Neural progenitor cell (in vitro differentiated cells): ENCODE measurements at places on chromosomes 1 and 21. TPM values are rescaled to one million over a fixed set of nuclear protein-coding genes. Genes with fewer than 3 reads are reported as not detected.

DNA sequence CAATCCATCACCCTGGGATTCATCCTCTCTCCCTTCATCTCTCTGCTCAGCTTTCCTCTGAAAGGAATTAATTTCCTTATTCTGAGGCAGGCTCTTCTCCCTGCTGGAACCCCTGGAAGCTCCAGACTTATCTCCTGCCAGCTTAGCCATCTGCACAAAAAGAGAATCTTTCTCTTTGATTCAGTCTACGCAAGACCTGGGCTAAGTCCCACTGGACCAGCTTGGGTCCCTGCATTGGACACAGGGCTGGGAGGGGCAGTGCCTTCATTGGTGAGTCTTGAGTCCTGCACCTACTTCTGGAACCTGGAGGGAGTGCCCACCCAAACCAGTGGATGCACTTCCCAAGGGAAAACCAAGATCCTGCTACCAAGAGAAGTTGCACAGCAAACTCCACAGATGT is 271.7 kb upstream of the CSF3R start:
- no peak for DNase-seq

- DNase-seq: peak; percentile 74
These were observed 3.3 kb upstream of the ZBTB18 start for GRCh38 chr1:244047621-244048255.

- DNase-seq: no peak
These were observed 25.3 kb downstream of the F13B start for GRCh38 chr1:197041486-197042353.

GRCh38 chr21:25501996-25502665 is 105.2 kb downstream of the MRPL39 start:
- DNase-seq: no peak

GRCh38 chr1:232880354-232880753 is 70.1 kb upstream of the NTPCR start:
- peak; percentile 40 for DNase-seq

DNA sequence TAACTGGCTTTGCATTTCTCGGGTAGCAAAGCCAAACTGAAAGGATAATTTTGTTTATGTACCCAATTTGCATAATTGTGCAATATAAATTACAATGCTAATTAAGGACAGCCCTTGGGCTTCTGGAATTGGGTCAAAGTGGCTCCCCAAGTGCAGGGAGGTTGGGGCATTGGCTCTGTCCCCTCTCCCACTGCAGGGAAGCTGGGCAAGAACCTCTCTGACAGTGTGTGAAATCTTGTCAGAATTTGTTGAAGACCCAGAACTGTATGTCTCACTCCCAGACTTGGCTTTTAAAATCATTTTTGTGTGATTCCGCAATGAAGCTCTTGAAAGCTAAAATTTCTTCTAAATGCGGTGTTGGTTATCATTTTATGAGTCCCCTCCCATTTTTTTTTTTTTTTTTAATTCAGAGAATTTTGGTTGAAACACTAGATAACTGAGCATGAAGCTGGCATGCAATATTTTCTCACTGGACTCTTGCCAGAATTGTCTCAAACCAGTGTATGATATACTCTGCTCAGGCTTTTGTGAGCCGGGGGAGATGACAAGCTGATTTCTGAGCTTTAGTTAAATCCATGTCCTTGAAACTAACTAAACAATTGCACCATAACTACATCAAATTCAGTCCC is 878.9 kb upstream of the CXADR start:
- no peak for DNase-seq

DNA sequence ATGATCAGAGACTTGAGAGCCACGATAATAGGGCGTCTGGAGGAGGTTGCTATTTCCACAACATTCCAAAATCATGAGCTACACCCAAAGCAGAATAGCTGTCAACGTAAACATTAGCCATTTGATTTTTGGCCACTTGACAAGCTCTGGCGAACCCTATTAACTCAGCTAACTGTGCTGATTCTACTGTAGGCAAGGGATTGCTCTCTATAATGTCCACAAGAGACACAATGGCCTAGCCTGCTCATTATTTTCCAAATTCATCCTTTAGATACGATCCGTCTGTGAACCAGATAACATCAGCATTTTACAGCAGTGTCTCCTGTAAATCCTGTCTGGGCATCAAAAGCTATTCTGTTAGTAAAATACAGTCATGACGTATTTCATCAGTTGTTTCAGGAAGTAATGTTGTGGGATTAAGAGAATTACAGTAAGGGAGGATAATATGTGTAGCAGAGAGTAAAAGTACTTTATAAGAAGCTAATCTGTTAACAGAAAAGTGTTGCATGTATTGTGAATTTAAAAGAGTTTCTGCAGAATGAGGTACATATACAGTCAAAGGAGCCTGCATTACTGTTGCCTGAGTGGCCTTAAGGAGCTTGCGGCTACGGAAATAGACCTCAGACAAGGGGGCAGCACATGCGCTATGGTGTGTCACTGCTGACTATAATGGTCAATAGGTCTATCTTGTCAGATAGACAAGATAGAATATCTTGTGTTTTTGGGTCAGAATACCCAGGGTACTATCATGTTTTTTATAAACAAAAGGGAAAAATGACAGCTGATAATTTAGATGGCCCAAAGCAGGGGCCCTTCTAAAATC is 44.9 kb upstream of the TINAGL1 start:
- DNase-seq: no peak

DNA sequence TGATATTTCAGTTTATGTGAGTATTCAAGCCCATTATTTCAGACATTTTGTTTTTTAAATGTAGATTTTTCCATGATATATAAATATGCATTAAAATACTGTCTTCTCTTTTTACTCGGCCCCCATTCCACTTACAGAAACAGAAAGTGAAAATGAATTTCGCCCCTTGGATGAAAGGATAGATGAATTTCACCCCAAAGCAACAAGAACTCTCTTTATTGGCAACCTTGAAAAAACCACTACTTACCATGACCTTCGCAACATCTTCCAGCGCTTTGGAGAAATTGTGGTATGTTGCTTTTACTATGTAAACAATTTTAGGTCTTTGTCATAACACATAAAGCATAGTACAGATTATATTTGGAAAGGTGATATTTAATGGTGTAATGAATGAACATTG is 59.9 kb downstream of the ZBTB17 start:
- no peak for DNase-seq

DNA sequence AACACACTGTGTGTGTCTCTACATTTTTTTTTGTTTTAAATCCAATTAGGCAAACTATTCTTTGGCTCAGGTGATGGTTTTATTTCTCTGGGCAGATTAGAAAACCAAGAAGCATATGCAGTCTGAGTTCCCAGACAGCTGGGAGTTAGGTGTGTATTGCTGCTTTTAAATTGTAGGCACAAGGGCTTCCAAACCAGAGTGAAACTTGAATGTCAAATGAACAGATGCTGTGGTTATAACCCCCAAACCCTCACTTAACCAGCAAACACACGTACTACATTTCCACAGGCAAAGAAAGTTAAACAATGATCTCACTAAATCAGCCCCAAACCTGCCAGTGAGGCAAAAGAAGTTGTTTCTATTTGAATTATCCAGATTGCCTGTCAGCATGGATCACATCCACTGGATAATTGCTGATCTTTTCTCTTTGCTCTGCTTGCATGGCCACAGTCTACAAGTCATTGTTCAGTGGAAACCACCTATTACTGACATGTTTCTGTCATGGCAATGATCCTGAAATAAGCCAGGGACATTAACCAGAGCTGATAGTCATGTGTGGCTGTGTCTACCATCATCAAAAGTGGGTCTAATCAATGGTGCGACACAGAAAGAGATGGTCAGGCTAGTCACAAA is 576.5 kb upstream of the PLXNA2 start:
- no peak for DNase-seq

DNA sequence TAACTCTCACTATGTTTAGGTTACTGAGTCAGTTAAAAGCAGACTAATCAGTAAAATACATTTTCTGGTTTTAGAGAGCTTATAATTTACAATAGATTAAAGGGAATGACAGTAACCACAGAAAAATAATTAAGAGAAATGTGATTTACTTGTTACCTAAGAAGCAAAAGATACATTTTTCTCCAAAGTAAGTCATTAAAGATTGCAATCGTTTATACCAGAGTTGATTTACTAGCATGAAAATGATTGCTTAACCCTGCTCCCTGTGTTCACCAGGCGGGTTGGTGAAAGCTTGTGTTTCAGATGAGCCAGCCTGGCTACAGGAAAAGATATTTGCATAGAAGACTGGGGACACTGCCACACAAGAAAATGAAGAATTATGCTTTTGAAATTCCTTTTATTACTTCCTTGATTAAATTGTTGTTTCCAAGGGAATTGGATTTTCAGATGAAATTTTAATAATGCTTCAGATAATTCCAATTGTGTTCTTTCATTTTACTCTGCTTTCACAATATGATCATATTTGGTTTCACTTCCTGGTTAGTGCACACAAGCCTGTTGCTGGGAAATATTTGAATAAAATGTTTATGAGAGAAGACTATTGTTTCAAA is 27.9 kb downstream of the LRRC8B start:
- DNase-seq: no peak

- DNase-seq: peak; percentile 51
These were observed 18.3 kb upstream of the PPIE start for GRCh38 chr1:39720094-39720999.

Gene CD52
- 2.5 and 7.3 TPM in 2 replicates for total RNA-seq

Gene FGR
- not detected in 2 replicates for total RNA-seq

Gene DCST1
- not detected in 2 replicates for total RNA-seq

Gene ST6GALNAC3
- total RNA-seq: 13.4 and 23.6 TPM in 2 replicates
